ENCODE measurements at places on chromosomes 11 and 22. TPM values are rescaled to one million over a fixed set of nuclear protein-coding genes. Genes with fewer than 3 reads are reported as not detected.

- no peak for DNase-seq
Observed at GRCh38 chr11:7537265-7537664, 23.5 kb downstream of the PPFIBP2 start.

GRCh38 chr11:69489031-69489745 lies 7.7 kb downstream of the LINC01488 start:
- DNase-seq: no peak

GRCh38 chr22:42268852-42269410 lies 1.5 kb downstream of the TCF20 start:
- no peak for DNase-seq

Gene OR8I2
- polyA plus RNA-seq: not detected

Measured in left kidney (tissue), 8 donors.